ENCODE measurements at places on chromosomes 5 and 9.

GRCh38 chr9:121551985-121552753 lies 52.5 kb upstream of the GGTA1 start:
- DNase-seq: no peak

DNA sequence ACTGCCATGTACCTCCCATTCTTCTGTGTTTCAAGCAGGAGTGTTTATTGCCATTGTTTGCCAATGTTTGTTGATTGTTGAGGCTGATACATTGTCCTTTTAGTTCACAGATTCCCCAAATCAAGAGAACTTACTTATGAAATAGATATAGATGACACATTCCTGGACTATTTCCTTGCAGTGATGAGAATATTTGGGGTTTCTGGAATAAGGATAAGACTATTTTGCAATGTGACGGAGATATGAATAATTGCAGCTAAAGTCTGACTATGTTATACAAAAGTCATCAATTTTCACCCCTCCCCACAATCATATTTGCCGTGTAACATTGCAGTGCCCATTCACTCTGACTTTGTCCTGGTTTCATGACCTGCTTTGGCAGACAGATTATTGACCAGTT lies 460.8 kb downstream of the CDH10 start:
- no peak for DNase-seq

DNA sequence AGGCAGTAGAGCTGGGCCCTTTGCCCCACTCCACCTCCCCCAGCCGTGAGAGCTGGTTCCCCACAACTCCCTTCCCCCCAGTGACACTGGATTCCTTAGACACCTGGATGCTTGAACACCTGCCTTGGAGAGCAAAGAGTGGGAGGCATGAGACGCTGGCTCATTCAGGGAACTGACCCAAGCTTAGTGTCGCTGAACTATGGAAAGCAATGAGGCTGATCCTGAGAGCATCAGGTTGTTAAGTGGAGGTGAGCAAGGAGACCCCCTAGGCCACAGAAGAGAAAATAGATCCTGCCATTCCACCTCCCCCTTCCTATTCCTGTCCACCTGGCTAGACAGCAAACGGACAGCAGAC lies 2.0 kb downstream of the CCL19 start:
- DNase-seq: no peak

- DNase-seq: no peak
Measured at GRCh38 chr5:27144456-27144855, 106.1 kb upstream of the CDH9 start.

GRCh38 chr9:113807173-113808061 lies 68.7 kb upstream of the ZNF618 start:
- DNase-seq: no peak

DNA sequence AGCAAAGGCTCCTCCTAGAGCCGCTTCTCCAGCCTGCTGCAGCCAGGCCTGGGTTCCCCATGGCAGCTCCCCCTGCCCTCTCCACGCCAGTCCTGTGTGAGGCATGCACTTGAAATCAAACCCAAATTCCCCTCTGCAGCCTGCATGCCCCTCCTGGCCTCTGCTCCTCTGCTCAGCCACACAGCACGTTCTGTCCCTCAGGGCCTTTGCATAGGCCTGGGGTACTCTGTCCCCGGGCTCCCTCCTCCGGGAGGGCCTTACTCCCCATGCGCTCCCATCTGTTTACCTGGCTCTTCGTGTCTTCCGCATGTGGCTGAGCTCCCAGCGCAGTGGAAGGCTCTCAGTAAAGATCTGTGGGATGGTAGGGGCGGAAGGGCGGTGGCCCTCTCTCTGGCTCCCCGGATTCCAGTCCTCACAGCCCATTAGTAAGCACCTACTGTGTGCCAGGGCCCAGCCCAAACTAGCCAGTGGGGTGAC lies 203.5 kb upstream of the IER5L start:
- no peak for DNase-seq

DNA sequence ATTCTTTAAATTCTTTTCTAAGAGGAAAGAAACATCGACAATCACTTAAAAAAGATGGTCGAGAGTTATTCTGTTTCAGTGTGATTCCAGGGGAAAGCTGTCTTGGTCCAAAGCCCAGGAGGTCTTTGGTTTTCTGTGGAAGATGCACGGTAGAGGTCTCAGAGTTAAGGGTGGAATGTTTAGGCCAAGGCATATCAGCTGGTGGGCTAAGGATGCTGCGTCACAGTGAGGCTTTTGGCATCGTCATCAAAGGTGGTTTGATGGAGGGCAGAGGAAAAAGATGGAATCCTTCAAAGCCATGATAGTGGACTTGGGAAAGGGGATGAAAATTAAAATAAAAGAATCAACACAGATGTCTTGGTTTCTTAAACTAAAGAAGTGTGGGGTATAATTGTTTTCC lies 137.3 kb upstream of the ANKH start:
- DNase-seq: no peak

DNA sequence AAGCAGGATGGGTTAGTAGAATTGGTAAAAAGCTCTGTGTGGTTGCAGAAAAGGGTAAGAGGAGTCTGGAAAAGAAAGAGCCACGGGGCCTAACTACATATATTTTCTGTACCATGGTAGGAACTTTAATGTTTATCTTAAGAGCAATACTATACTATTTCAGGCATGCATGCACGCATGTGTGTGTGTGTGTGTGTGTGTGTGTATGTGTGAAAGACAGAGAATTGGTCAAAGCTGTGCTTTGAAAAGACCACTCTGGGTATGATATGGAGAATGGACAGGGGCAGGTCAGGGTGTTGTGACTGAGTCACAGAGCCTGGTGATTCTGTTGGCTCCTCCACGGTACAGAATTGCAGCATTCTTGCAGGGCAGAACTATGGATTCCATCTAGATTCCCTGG lies 339.3 kb downstream of the SLIT3 start:
- DNase-seq: no peak

DNA sequence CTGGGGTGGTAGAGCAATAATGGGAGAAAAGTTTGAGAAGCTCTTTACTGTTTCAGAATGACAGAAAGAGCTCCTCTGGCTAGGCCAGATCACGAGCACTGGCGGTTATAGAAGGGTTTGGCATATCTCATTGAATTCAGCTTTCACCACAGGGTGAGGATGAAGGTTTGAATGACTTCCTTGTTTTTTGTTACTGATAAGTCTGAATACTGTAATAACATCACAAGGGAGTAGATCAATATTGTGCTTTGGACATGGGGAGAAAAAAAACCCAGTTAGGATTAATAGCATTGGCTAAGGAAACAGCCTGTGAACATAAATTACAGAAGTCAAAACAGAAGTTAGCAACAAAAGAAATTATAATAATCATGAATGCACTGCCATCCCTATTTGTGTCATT lies 9.4 kb downstream of the PHAX start:
- DNase-seq: no peak

DNA sequence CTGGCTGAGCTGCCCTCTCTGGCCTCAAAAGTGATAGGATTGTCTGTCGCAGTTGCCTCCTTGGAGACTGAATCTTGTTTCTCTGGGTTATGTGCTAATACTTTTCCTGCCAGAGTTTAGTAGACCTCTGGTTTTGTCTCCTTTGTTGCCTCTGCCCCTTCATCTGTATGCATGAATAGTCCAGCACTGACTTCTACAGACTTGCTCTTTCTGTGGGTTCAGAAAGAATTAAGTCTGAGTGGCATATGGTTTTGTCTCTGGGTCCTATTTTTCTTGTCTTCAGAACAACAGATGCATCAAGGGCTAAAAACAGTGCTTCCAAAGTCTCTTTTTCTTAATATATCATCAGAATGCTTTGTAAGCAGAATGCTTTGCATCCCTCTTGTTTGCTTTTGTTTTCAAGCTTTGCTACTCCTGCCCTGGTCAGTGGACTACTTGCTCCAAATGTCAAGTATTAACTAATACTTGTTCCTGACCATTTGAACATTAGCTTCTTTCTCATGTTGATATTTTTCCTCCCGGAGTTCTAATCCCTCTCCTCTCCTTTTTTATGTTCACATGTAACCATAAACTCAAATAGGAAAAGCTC lies 131.7 kb downstream of the UNC13B start:
- DNase-seq: no peak

DNA sequence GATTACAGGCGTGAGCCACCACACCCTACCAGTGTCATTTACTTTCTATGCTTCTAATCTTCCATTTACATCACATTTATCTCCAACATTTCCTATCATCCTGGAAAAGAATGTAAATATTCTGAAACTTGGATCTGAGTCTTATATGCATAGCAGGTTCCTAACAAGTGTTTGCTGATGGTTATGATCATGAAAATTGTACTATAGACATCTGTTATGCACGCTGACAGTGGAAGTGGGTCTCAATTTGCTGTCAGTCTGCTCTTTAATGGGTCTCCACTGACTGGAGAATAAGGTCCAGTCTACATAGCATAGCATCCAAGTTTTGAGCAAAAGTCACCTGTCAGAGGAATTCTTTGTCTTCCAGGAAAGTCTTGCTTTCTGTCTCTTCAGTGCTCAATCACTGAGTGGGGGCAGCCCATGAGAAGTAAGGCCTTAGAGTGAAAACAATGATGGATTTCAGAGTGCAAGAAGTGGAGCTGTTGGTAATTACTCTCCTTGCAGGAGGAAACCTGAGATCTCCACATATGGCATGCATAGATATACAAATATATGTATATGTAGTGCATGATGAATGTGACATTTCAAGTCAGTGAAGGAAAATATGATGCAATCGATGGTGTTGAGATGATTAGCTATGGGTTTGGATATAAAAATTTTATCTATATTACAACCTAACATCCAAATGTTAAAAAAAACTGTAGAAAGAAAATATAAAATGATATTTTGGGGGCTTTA lies 29.2 kb upstream of the MSANTD3 start:
- DNase-seq: no peak

DNA sequence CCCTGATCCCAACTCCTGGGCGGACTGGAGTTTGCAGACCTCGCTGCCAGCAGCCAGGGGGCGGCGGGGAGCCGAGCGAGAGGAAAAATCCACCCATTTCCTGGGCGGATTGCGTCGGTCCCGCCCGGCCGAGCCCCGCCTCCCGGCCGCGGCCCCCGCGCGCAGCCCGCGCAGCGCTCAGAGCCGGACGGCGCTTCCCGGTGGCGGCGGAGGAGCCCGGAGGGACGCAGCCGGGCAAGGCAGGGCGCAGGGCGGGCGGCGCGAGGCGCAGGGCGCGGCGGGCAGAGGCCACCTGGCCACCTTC lies at the start of gene OLFM1:
TSS of gene OLFM1 (plus strand) at position 180 of the 304 bp plus-strand sequence. CDS start 322 bp downstream, outside the sequence.
- DNase-seq: no peak

- no peak for DNase-seq
Measured at GRCh38 chr5:104859437-104859836, 1296.8 kb upstream of the NUDT12 start.

GRCh38 chr9:136588663-136589464 lies 43.0 kb upstream of the NOTCH1 start:
- DNase-seq: no peak

- no peak for DNase-seq
Measured at GRCh38 chr9:105468875-105469274, 21.0 kb downstream of the FSD1L start.

GRCh38 chr5:72855821-72856220 lies 39.4 kb downstream of the TNPO1 start:
- no peak for DNase-seq

DNA sequence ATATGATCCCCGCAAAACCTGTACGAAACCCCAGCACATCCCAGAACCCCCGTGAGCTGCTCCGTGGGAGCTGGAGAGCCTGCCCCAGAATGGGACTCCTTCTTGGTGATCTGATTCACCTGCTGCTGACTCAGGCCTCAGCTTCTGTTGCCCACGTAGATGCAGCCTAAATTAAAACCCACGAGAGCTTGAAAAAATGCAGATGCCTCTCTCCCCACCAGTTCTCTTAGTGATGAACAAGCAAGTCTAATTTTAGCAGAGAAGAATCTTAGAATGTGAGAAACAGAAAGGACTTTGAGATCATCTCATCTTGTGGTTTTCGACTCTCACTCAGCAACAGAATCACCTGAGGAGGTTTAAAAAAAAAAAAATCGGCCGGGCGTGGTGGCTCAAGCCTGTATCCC lies 57.6 kb downstream of the TMOD1 start:
- DNase-seq: no peak

- DNase-seq: no peak
Measured at GRCh38 chr5:97874491-97874890, 691.4 kb upstream of the RIOK2 start.

GRCh38 chr9:136481558-136481957 lies 1.3 kb downstream of the SEC16A start:
- DNase-seq: no peak

- no peak for DNase-seq
Measured at GRCh38 chr5:16799796-16800195, 136.3 kb downstream of the MYO10 start.

Measured in T-helper 22 cell (primary cell).